ENCODE measurements at places on chromosomes 12 and 14. TPM values are rescaled to one million over a fixed set of nuclear protein-coding genes. Genes with fewer than 3 reads are reported as not detected.
A peak's percentile ranks its signal among the peaks of the same experiment; 100 is the strongest.

PABPN1 gene
- total RNA-seq, result 71.5 TPM

DNA sequence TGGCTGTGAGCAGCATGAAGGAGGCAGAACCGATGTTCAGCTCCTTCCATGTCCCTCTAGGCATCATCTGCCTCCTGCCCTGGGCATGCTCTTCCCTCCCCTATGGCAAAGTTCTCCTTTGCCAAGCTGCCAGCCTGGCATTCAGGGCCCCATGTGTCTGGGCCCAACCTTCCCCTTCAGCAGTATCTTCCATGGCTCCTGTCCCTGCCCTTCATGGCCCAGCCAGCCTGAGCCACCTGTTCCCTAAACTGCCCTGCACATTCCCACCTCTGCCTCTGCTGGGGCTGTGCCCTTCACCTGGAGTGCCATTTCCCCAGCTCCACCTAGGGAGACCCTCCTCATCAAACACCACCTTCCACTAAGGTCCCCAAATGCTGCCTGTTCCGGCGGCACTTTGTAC is 74.0 kb upstream of the TCL1A start:
- DNase-seq, result no peak

- no peak for DNase-seq
These were observed 295.8 kb upstream of the SEL1L start for GRCh38 chr14:81829447-81829846.

- no peak for DNase-seq
These were observed 159.4 kb downstream of the SPTSSA start for GRCh38 chr14:34302654-34303053.

GRCh38 chr14:81268016-81268416 is 47.3 kb upstream of the GTF2A1 start:
- DNase-seq, result peak; percentile 4

GRCh38 chr12:6547566-6547965 is 8.3 kb downstream of the IFFO1 start:
- no peak for DNase-seq

RHOJ gene
- total RNA-seq, result 76.3 TPM
